T-helper 9 cell (primary cell): ENCODE measurements at places on chromosomes 13 and 19.

- no peak for DNase-seq
Observed at GRCh38 chr19:51469629-51470028, 8.7 kb upstream of the CEACAM18 start.

GRCh38 chr19:2769218-2769617 lies 13.9 kb downstream of the SGTA start:
- no peak for DNase-seq

GRCh38 chr19:35975608-35976214 lies 19.3 kb upstream of the SDHAF1 start:
- no peak for DNase-seq

GRCh38 chr19:15507068-15508034 lies 974 bp upstream of the CYP4F22 start:
- DNase-seq, result no peak

DNA sequence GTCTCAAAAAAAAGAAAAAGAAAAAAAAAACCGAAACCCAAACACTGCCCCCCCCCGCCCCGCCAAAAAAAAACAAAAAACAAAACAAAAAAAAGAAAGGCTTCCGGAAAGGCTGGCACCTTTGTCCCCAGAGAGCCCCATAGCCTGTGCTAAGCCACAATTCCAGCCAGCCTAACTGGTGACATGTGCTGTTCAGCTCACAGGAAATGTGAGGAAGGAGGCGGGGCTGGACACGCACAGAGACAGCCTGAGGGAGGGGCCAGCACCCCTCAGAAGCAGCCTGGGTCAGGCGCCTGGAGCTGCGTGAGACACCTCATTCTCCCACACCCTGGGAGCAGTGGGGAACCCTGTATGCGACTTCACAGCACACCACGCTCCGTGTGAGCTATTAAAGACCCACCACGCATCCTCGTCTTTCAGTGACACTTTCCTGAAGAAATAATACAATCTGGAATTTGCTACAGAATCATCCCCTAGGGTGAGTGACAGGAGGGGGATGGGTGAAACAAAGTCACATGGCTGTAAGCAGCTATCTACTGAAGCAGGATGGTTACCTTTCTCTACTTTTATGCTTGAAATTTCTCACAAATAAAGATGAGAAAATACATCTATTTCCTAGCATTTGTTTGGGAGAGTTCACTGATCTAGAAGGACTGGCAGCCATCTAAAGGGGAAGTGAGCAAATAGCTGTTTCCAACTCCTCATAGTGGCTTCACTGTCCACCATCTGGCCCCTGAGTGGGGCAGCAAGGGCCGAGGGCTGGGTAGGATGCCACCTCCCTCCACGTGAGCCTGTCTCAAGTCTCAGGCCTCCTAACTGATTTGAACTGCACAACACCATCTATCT lies 12.3 kb upstream of the SLC35E1 start:
- peak; percentile 89 for DNase-seq

DNA sequence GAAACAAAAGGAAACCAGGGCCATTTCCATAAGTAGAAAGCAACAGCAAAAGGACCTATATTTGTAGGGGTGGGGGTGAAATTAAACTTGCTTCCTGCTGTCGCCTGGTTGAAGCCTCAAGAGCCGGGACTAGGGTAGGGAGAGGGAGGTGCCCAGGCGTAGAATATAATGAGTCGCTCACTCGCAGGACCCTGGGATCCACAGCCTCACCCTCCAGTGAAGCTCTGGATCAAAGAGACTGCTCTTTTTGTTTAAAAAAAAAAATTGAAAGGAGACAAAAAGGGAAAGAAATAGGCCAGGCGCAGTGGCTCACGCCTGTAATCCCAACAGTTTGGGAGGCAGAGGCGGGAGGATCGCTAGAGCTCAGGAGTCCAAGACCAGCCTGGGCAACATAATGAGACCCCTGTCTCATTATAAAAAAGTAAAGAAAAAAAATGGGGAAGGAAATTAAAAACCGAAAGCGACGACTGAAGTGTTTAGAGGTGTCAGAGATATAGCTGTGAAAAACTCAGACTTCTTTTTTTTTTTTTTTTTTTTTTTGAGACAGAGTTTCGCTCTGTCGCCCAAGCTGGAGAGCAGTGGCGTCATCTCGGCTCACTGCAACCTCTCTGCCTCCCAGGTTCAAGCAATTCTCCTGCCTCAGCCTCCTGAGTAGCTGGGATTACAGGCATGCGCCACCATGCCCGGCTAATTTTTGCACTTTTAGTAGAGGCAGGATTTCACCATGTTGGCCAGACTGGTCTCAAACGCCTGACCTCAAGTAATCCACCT lies 10.9 kb upstream of the ADGRE5 start:
- peak; percentile 51 for DNase-seq

- DNase-seq, result no peak
Observed at GRCh38 chr19:35379992-35380391, 9.1 kb downstream of the GPR42 start.

- DNase-seq, result peak; percentile 6
Observed at GRCh38 chr19:5480427-5480836, 25.2 kb downstream of the ZNRF4 start.

DNA sequence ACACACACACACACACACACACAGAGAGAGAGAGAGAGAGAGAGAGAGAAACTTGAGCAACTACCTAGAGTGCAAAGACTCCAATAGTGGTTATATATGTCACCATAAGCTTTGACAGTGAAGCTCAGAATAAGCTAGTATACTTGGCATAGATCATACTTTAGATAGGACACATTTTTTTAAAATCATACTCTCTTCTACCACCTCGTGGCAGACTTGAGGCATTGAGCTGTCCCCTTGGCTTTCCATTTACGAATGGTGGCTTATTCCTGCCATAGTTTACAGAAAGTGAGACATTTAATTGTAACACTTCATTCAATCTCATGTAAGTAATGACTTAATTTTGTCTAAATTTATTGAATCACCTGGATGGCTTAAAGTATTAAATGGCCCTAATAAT lies 108.2 kb downstream of the EDNRB start:
- no peak for DNase-seq

DNA sequence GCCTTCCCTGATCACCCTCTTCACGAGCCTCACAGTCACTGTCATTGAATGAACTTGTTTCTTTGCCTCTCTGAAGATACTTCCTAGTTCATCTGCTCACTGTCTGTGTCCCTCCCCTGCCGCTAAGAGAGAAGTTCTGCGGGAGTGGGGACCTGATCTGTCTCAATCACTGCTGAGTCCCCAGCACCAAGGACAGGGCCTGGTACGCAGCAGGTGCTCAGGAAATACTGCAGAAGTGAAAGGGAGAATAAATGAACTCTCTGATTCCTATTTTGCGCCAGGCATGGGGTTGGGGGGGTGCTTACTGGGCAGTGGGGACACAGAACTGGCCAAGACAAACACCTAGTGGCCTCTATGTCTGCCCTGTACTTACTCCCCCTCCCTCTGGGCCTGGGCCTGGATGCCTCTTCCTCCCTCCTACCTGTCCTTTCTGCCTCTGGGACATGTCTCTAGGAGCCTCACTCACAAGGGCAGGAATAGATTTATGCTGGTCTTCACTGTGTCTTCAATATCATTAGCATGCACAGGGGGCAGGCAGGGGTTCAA lies 17.5 kb downstream of the FCGBP start:
- DNase-seq, result no peak

DNA sequence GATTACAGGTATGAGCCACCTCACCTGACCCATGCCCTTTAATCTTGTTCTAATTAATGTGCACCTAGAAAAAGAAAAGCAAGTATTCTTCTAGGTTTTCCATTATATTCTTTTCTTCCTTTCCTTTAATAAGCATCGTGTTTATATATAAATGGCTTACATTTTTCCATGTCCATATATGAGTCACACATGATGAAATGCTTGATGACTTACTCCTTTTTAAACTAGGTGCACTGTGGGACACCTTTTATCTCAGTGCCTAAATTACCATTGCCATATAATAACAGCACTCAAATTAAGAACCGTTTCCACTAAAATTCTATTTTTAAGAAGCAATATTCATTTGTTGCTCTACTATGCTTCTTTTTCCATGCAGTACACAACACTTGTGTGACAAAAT lies 363.3 kb downstream of the LIG4 start:
- no peak for DNase-seq

GRCh38 chr19:18340190-18340989 lies at the start of gene PGPEP1:
Gene PGPEP1, plus strand, starts transcription at chr19:18340598. Its CDS starts 84 bp downstream, at chr19:18340682.
- peak; percentile 34 for DNase-seq

- DNase-seq, result no peak
Observed at GRCh38 chr13:61774903-61775302, 359.3 kb upstream of the PCDH20 start.

DNA sequence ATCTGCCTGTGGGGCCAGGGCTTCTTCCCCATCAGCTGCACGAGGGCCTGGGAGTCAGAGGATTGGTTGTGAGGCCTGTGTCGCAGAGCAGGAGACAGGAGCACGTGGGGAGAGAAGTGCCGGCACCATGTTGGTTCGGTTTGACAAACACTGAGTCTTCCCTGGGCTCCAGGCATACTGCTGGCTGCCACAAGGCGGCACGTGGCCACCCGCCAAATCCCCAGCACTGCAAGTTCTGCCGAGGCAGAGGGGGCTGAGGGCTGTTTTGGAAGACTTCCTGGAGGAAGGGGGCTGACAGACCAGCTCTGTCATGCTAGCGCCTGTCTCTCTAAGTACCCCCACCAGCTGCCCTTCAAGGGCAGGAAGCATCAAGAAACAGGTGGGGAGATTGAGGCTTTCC lies 9.5 kb downstream of the SHANK1 start:
- DNase-seq, result no peak

DNA sequence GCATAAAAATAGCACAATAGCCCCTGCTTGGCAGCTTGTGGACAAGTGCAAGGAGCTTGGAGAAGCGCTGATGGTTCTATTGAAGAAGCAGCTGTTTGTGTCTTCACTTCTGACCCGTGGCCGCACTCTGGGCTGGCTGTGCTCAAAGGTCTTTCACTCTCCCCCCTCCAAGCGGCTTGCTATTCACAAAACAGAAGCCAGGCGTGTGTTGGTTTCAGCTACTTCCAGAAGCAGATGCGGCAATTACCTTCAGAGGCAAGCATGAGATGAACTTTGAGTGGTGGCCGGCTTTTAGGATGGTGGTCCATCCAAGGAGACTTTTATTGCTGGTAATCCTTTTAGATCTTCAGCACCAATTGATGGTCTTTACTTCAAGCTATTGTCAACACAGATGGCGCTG lies 188.5 kb upstream of the ARGLU1 start:
- DNase-seq, result no peak

GRCh38 chr13:74227476-74228158 lies 93.4 kb upstream of the KLF12 start:
- no peak for DNase-seq

DNA sequence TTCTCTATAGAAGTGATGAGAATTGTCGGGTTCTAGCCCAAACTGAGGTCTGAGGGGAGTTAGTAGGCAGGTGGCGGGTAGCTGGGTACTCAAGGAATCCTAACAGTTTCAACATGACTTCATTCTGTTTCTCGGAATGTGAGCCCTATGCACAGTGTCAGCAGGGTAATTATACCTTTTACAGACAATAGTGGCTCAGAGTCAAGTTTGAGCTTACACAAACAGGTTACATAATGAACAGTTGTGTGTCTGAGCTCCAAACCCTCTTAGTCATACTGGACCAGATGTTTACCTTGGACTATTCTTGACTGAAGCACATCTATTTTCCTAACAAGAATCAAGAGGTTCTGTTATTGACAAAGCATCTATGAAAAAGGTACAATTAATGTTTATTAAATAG lies 1066.7 kb upstream of the PCDH20 start:
- no peak for DNase-seq

GRCh38 chr13:24632382-24633121 lies 47.7 kb upstream of the ATP12A start:
- no peak for DNase-seq

DNA sequence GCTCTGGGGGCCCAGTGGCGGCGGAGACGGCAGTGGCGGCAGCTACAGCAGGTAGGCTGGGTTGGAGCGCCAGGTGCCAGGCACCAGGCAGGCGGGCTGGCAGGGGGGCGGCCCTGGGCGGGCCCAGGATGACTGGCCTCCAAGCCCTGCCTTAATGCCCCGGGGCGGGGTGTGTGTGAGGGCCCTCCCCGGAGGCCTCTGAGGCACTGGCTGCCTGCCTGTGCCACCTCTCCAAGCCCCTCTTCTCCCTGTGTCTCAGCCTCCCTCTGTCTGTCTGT lies at the start of gene KLK11:
Gene KLK11 (minus strand): TSS at position 63 of the 278 bp plus-strand sequence. CDS start 985 bp downstream, outside the sequence.
- DNase-seq, result no peak

GRCh38 chr19:52028027-52028779 lies at the start of gene ZNF614:
Gene ZNF614, minus strand, starts transcription at chr19:52028379. Its CDS starts 2,634 bp downstream, at chr19:52025745.
- DNase-seq, result peak; percentile 70

DNA sequence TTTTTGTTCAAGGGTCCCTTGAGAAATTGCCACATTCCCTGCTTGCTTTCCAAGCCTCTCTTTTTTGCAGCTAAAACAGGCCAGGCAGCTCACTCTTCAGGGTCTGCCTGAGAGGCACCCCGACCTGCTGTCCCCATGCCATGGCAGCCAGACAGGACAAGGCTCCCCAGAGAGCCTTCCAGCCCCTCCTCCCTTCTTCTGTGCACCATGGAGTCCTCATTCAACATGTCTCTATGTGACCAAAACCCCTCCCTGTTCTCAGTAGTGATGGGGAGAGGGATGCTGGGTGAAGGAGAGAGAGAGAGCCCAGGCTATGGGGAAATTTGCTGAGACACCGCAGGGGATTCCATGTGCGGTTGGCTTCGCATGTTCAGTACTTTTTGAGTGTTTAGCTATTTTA lies 384.2 kb upstream of the ZNF507 start:
- DNase-seq, result no peak

DNA sequence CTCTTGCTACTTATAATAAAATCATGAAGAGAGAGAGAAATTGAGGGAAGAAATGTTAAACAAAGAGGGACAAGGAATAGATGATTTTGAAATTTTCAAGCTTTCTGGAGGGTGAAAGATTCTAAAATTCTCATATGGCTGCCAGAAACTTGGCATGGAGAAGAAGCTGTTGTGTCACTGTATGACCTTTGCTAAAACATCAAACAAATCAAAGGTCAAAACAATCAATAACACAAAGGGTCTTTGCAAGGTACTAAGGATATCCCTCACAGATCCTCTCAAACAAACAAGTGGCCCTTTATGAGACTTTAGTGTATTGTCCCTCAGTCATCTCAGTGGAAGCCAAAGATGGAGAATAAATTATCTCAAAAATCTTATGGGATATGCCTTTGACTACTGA lies 1039.2 kb upstream of the MIR17HG start:
- no peak for DNase-seq

DNA sequence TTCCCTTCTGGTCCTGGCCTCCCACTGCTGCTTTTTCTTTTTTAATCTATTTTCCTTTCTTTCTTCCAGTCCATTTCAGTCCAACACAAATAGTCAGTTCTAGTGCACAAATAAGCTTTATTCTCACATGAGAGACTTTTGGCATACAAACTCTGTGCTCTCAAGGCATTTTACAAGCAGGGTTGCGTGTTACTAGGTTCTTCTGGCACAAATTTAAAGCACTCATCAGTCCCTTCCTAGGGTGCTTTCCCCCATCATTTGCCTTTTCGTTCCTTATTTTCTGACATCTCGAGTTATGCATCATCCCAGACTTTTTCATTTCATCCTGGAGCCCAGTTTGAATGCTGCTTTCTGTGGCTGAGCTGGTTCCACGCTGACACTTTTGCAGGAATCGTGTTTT lies 29.8 kb upstream of the IL17D start:
- DNase-seq, result no peak

DNA sequence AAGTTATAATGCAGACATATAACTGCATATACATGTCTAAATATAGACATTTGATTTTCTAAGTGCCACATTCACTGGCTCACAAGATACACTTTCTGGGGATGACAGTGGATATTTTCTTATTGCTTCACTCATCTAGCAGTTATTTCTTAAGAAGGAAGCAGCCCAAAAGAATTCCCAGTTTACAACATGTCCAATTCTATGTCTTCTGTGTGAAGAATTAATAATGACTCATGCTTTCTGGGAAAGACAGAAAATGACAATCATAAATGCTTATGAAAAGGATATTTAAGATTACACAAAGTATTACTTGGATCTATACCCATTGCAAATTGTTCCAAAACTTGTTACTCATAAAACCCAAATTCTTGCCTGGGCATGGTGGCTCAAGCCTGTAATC lies 543.4 kb downstream of the SUCLA2 start:
- DNase-seq, result no peak
